Activated CD4-positive, alpha-beta T cell treated with anti-CD3 and anti-CD28 coated beads, Interleukin-2, Interleukin-6, amounts not matched to agents 100 ng/mL and 50 ng/mL, durations not matched to agents 16 hours and 8 hours (primary cell): ENCODE measurements at places on chromosomes 2 and 18.

DNA sequence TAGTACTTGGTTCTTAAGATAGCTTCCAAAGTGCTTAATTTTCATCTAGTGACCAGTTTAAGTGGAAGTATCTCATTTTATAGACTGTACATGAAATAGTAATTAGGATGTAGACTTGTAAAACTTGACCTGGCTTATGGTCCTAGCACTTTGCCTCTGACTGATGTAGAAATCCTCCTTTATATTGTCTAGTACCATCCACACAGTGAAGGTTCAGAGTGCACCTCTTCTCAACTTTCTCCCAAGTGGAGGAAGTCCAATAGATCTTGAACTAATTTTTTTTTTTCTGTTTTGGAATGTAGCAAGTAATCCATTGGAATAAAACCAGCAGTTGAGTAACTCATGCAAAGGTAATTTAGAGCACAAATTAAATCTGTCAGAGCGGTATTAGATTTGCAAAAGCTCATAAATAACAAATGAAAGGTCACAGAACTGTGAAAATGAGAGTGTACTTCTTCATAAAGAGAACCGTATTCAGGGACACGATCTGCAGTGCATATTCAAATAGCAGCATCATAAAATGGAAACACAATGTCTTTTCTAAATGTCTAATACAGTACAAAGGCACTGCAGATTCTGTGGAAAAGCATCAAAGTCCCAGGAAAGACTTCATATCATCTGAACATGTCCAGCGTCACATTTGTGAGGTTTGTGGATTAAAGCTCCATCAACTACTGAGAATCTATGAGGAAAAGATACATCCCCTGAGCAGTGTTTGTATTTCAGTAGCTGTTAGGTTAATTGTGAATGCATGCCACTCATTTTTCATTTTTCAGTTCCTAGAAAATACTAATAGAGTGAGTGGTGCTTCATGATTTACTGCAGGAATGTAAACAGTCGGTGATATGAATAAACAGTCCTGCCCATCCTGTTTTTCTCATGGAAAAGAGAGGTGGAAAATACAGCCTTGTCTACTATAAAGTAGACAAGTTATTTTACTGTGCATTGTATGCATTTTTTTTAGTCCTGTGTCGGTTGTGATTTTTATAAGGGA, 100.7 kb downstream of the LYPD6 start:
- DNase-seq: no peak

GRCh38 chr18:63161761-63162195, 157.8 kb downstream of the BCL2 start:
- DNase-seq: peak; percentile 94

GRCh38 chr2:200943527-200944105, 19.8 kb downstream of the ORC2 start:
- DNase-seq: peak; percentile 64

DNA sequence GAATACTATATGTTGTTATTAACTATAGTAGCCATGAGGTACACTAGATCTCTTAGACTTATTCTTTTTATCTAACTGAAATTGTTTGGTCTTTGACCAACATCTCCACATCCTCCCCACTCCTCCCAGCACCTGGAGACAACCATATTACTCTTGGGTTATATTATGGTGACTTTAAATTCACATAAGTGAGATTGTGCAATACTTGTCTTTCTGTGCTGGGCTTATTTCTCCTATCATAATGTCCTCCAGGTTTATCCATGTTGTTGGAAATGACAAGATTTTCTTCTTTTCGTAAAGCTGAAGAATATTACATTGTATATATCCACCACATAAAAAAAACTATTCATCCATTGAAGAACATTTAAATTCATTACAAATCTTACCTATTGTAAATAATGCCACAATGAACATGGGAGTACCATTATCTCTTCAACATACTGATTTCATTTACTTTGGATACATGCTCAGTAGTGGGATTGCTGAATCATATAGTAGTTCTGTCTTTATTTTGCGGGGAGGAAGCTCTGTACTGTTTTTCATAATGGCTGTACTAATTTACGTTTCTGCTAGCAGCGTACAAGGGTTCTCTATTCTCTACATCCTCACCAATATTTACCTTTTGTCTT, 159.2 kb upstream of the SCN7A start:
- DNase-seq: no peak

DNA sequence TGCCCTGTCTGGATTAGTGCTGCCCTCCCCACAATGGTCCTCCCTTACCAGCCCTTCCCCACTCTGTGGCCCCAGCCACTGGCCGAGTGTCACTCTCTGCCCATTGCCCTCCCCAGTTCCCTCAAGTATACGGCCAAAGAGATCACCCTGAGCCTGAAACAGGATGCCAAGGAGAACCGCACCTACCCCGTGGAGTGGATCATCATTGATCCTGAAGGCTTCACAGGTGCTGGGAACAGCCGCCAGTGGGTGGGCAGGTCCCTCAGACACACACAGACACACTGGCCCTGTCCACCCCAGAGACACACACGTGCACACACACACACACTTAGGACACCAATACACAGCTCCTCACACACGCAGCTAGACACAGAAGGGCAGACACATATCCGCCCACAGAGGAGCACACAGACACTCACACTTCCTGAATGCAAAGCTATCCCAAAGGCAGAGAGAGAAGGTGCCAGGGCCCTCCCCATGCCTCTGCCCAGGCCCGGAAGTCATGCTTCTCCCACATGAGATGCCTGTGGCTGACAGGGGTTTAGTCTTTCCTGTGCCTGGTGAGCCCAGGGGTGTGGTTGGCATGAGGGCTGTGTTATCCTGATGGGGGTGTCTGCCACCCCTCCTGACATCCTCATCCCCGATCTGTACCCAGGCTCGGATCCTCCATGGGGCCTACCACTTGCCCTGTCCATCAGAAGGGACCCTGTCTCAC, 2.9 kb downstream of the CHRND start:
- no peak for DNase-seq

- no peak for DNase-seq
Observed at GRCh38 chr18:40738321-40738880, 1216.6 kb upstream of the PIK3C3 start.

GRCh38 chr2:24315669-24316068, 44.7 kb downstream of the ITSN2 start:
- DNase-seq: peak; percentile 75

GRCh38 chr2:167192833-167193232, 304.6 kb downstream of the XIRP2 start:
- no peak for DNase-seq

GRCh38 chr2:69456950-69457445, 19.8 kb upstream of the NFU1 start:
- no peak for DNase-seq

DNA sequence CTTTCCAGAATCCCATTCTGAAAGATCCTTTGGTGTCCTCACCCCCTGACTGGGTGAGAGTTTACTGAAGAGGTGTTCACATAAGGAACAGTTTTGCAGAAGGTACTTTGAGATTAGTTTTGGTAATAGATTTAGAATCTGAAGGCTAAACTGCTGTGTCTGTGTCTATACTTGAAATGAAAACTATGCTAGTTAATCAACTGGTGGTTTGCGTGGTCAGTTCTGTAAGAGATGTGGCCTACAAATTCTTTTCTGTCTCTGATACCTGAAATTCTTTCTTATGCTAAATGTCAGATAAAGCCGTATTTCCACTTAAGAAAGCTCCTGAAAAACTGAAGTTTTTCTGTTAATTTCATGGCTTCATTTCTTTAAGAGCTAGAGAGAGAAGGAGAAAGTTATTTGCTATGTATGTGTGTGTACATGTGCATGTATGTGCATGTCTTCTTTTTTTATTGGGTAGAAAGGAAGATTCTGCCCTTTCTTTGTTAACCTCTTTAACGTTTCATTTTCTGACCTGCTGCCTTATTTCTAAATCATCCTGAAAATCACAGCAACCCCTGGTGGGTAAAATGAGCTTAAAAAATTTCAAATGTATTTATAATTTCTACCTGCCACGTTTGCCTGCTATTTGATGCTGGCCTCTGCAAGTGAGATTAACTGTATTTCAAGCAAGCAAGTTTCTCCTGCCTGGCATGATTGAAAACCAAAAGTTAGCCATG, 552.0 kb upstream of the NRP2 start:
- no peak for DNase-seq

DNA sequence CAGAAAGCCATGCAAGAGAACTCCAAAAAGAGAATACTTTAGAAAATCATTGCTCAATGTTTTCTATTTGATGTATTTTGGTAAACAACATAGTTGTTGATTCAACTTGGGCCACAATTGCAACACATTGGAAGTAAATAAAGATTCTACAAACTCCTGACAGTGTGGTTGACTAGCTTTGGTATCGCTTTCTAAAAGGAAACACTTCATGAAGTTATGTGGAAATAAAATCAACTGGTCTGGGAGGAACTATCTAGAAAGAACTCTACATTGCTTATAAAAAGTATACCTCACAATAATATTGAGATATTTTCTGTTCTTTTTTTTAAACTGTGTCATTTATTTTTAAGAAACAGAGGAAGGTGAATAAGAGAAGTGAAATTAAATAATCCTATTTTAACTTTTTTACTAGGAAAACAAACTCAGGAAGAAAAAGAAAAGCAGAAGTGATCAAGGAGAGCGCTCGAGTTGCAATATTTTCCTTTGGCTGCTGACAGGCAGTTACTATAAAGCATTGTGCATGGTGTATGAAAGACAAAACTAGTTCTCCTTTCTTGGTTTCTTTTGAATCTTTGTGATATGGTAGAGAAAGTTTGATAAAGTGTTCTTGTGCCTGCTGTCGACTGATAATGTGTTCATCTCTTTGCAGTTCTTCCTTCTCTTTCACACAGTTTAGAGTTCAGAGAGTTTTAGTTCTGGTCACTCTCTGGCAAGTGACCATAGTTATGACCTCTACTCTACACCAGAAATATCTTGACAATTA, 3.0 kb downstream of the DHRS9 start:
- peak; percentile 28 for DNase-seq

- DNase-seq: no peak
Observed at GRCh38 chr2:65812887-65813286, 380.5 kb upstream of the SPRED2 start.

DNA sequence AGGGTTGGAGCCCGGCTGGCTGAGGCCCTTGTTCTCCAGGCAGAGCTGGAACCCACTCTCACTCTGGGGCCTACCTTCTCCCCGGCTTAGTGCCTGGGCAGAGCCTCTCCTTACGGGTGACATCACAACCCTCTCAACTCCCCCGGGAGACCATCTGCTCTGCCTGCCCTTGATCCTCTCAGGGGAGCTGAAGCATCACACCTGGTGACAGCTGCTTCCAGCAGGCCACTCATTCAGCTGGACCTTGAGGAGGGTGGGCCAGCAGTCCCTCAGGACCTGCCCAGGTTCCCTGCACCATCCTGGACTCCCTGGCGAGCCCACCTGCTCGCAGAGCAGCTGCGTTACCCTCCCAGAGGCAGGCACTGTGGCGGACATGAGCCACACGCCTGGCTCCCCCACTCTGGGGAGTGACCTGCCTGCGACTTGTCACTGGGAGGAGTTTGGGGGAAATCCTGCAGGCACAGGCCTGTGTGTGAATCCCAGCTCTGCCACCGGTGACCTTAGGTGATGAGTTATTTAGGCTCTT, 13.1 kb downstream of the HS6ST1 start:
- DNase-seq: no peak

DNA sequence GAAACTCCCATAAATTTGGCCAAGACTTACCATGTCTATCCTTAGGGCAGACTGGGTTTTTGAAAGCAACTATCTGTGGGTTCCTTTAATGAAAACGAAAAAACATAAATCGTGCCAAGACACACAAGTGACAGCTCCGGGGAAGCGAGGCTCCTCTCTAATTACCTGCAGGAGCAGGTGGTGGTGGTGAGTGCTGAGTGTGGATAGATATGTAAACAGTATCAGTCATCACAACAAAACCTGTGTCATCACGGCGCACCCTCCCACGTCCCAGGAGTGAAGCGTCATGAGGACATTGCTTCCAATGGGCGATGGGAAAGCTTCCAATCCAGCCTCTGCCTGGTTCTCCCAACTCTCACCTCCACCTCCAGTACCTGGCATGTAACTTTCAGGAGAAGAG, 31.3 kb downstream of the ACKR3 start:
- DNase-seq: no peak

DNA sequence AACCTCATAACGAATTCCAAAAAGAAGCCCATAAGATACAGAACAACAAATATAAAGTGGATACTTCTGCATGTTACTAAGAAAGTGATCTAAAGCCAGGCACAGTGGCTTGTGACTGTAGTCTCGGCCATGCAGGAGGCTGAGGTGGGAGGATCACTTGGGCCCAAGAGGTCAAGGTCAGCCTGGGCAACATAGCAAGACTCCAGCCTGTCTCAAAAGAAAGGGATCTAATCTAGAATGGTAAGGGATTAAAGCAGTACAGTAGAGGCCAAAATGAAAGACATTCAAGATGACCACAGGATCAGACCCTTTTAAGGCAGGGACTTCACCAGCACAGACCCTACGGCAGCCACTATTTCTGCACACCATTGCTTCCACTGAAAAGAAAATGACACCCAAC, 3.8 kb downstream of the COBLL1 start:
- DNase-seq: no peak

GRCh38 chr2:109318150-109318948, 189.3 kb downstream of the SH3RF3 start:
- DNase-seq: no peak

DNA sequence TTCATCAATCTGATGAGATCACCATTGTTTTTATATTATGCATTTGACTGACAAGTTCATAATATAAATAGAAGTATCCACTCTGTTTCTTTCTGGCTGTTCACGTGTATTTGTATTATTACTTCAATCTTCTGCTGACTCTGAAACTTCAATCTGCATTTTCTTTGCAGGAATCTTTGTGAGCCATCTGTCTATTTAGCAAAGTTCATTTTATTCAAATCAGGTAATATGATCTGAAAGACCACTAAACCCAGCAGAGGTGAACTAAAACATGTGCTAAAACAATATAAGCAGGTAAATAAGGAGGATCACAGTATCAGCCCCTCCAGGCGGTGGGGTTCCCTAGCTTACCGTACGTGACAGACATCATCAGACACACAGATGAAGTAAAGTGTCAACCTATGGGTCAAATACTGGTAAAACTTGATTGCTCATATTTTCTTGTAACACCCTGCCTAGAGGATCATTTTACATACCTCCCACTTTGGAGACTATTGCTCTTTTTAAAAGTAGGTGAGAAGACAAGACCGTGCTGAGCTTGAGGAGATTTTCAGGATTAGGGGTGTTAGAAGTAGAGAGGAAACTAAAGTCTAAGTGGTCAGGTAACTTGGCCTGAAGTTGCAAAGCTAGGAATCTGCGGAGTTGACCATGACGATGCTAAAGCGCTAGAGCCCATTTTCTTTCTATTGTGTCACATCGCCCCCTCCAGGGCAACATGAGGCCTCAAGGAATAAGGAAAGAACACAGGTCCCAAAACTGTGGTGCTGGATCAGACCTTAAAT, 9.0 kb downstream of the DTNB start:
- peak; percentile 22 for DNase-seq

DNA sequence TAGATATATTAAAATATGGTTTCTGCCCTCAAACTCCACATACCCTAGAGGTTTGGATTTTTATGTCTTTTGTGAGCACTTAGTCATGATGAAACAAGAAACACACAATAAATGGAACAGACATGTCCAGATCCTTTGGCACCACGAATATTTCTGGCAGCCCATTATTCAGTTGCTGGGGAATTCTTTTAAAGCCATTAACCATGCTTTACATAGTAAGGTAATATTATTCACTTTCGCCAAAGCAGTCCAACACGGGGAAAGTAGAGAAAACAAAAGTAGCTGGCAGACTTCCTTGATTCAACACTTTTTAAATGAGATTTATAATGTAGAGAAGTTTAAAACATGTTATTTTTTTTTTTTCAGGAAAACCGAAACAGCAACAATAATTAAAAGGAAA, 235.4 kb downstream of the PIEZO2 start:
- no peak for DNase-seq

- peak; percentile 9 for DNase-seq
Observed at GRCh38 chr2:121099329-121100290, 185.4 kb downstream of the TFCP2L1 start.
